Stimulated activated CD8-positive, alpha-beta memory T cell treated with anti-CD3 and anti-CD28 coated beads, Interleukin-15, amount 100 ng/mL, for 4 hours (primary cell): ENCODE measurements at places on chromosomes 16 and 17.

DNA sequence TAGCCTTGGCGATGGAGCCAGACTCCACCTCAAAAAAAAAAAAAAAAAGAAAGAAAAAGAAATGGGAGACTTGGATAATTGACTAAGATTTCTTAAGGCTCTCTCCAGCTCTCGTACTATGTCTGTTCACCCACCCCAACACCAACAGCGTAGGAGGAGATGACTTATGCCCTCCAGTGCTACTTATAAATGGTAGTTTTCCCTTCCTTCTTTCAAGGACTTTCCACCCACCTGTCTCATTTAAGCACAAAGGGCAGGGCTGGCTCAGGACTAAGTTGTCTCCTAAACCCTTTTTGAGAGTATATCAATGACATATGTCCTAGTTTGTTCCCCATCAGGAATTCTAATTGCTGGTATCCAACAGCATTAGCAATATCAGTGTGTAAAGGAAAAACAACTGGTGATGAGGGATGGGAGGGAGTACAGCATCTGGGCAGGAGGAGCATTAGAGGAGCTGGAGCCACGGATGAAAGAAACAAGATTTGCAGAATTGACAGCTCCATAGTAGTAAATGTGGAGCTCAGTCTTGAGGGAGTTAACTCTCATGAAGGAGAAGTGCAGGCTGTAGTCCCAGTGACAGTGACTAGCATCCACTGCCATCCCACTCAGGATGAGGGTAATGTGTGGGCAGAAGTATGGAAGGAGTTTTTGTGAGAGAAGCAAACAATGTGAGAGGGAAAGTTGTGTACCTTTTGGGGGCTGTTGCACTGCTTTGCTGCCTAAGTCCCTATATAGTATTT is 17.2 kb downstream of the UBE2Z start:
- no peak for DNase-seq

DNA sequence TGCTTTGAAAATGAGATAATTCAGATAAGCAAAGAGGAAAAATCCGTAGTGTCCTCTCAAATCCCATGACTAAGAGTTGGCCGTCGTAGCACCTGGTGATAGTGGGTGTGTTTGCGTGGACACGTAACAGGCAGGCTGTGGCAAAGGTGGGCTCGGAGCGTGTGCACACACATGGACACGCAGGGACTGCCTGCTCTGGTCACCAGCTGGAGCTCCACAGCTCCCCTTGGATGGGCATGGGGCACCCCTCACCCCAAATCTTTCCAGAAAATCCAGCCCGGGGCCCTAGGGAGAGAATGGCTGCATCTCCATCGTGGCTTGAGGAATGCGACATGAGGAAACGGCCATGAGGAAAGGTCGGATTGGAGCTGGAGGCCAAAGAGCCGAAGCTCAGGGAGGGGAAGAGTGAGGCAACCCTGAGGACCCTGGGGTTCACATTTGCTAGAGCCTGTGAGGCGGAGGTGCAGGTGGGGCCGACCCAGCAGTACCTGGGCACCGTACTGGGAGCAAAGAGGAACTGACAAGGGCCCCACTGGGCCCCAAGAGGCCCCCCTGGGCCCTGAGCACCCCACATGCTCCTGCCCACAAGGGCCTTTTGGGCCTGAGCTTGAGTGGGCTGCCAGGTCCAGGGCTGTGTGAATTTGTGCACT is 51.6 kb downstream of the DNAH17 start:
- DNase-seq: no peak

- no peak for DNase-seq
These were observed 671.2 kb downstream of the CDH8 start for GRCh38 chr16:61364990-61365389.

- DNase-seq: no peak
These were observed 4.4 kb upstream of the CD300H start for GRCh38 chr17:74571621-74572270.

DNA sequence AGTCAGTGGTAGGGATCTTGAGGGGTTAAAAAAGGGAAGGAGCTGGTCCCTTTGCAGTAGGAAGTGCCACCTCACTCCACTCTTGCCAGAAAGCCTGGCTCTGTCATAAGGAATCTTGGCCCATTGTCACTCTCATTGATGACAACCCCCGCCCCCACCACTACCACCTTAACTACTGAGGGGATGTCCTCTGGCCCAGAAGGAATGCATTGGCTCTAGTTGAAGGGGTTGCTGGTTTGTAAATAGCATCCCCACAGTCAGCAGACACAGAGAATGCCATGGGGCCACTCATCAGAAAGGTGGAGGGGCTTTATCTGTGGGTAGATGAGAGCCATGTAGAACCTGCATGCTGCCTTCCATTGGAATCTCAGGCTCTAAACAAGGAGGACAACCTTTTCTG is 316.2 kb downstream of the WWOX start:
- DNase-seq: no peak

GRCh38 chr17:1882836-1883235 is 53.0 kb downstream of the RPA1 start:
- no peak for DNase-seq

GRCh38 chr16:53924331-53925106 is 220.6 kb downstream of the FTO start:
- no peak for DNase-seq

GRCh38 chr16:77234611-77235010 is 35.4 kb downstream of the SYCE1L start:
- DNase-seq: no peak

GRCh38 chr16:9658164-9658563 is 524.1 kb downstream of the GRIN2A start:
- DNase-seq: no peak

DNA sequence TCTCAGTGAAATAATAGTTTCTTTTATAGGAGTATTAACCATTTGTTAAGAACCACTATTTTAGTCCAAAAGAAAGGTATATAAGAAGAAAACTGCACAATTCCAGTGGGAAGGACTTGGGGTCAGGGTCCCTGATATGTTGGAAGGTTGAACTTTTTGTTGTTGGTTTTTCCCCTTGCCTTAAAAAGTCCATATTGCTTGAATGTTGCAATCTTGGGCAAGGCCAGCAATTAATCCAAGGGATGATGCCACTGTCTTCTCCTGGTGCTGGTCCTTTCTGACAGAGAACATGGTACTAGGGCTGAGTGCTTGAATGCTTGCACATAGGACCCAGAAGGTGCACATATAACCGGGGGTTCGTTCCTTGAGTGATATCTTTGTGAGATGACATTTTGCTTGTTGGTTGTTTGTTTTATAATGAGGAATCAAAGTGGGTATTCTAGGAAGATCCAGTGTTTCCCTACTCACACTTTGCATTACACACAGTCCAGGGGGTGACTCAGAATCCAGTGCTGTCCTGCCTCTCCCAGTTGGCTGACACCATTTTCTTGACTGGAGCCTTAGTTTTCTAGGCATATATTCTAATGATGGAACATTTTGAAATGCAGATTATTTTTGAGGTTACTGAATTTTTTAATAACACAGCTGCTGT is 54.9 kb downstream of the SIAH1 start:
- no peak for DNase-seq

GRCh38 chr16:10921536-10922327 is 20.5 kb downstream of the DEXI start:
- DNase-seq: no peak

DNA sequence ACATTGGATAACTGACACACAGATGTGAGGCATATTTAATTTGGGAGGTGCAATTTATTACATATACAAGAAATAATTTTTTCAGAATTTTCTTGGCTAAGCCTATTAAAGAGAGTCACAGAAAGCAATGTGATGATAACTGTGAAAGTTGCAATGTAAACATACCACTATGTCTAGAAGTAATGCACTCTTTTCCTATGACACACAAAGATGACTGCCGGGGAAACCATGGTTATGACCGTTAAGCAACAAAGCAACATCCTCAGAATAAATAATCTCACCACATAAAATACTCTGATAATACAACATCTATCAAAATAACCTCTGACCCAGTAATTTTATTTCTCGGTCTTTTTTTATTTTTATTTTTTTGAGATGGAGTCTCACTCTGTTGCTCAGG is 10.5 kb upstream of the QRICH2 start:
- DNase-seq: no peak

DNA sequence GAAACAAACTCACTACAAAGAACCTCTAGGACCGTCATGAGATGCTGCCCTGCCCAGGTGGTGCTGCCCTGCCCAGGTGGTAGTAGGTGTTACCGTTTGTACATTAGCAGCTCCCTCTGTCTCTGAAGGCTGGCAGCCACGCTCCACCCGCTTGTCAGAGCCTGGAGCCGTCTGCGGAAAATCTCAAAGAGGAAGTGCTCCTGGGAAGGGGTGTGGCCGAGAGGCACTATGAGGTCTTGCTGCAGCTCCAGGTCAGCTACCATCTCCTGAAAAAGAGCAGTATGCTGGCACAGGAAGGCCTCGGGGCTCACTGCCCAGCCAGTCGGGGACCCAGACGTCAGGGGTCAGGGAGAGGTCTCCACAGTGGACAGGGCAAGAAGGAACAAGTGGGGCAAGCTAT is 28.3 kb downstream of the ZNF276 start:
- no peak for DNase-seq

DNA sequence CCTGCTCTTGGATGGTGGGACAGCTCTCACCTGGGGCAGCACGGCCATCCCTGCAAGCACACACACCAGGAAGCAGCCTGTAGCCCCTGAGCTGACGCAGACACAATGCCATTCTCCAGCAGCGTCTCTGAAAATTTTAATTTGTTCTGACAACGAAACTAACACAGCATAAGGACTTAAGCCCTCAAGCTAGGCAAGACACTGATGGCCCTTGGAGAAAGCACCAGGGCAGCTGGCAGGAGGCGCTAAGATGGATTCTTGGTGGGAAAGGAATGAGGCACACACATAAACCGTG is 2.7 kb upstream of the LIMD2 start:
- DNase-seq: no peak

- no peak for DNase-seq
These were observed 2.3 kb upstream of the TPPP3 start for GRCh38 chr16:67395458-67396158.

DNA sequence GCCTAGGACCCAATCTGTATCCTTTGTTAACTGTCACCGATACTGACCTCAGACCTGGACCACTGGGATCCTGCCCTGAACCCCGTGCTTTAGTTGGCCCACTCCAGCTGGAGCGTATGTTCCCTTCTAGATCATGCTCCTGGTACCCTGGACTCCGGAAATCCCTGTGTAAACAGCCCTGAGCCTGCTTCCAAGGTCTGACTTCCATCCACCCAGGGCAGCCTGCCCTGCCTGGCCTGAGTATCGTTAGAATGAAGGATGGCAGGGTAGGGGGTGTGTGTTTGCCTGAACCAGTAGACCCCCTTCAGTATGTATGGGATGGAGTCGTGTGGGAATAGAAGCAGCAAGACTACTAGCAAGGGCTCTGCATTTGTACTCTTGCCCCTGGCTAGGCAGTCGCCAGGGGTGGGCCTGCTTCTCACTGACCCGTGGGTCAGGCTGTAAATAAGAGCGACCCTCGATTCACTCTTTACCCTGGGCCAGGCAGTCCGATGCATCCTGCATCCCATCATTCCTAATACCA is 691 bp upstream of the TMEM98 start:
- DNase-seq: no peak

GRCh38 chr17:13403982-13404946 is 197.5 kb downstream of the HS3ST3A1 start:
- no peak for DNase-seq

DNA sequence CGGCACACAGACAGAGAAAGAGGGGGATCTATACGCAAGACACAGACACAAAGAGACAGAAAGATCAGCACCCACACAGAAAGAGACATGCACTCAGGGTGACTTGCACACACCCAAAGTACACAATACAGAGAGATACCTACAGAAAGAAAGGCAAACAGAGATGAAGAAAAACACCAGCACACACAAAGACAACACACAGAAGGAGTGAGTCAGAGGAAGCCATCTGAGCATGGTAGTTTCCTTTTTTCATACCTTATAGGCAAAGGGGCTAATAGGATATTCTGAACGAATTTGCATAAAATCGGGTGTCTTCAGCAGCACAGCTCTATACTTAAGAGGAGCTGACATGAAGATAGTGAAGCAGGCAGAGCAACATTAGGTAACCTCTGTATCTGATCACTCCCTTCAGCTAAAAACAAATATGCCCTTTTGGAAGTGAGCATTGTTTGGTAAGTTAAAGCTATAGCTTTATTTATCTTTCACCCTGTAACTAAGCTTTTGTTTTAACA is 198.6 kb downstream of the AATF start:
- no peak for DNase-seq

DNA sequence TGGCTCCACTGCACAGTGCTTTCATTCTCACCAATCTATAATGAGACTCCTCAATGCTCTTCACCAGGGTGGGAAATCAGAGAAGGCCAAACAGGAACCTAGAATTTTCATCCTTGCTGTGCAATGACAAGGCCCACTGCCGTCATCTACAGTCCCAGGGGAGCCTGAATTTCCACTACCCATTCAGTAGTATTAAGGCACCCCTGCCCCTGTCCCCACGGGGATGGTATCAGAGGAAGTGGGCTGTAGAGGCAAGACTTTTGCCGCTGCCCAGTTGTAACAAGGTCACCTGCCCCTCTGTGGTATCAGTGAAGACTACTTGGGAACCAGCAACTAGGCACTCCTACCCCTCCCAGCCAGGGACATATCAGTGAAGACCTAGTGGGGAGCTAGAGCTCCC is 104.5 kb downstream of the C16orf78 start:
- no peak for DNase-seq

DNA sequence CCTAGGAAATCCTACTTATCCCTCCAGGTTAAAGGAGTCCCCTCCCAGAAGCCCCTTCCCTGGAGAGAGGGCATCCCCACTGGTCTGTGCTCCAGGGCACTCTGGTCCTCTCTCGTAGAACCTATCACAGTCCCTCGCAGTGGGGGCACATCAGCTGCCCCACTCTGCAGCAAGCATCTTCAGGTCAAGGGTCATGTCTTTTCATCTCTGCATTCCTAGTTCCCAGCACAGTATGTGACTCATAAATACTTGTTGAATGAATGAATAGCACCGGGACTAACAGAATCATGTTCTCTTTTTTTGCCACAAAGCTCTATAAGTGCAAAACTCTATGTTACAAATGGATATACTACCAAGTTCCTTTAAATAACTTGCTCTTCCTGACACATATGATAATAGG is 36.0 kb downstream of the RNF157 start:
- no peak for DNase-seq

DNA sequence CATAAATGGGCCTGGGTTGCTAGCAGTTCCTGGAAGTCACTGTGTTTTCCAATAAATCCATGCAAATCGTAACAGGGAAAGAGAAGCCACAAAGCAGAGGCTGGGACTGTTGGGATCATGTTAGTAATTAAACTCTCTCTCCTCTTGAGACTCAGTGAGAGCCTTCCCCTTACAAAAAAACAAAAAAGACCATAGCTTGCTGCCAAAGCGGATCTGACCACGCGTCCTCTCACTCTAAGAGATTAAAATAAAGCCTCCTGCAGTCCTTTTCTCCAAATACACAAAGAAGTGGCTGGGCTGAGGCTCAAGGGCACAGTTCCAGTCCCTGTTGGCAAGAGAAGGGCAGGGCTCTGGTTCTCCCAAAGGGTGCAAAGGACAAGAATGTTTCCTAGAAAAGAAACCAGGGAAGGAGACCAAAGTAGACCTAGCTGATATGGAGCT is 38.5 kb downstream of the PIGL start:
- no peak for DNase-seq

DNA sequence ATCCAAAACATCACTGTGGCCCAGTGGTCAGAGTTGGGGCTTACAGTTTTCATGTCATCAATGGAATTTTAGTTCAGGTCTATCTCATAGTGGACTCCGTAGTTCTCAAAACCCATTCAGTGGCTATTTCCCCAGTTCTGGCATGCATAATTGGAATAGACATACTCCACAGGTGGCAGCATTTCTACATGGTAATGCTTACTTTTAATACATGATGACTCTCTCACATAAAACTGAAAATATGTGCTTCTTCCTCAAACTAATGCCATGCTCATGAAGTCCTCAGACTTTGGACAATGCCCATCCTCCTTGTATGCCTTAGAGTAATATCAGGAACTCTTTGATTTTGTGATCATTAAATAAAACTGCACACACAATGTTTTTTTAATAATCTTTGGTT is 857.4 kb upstream of the GOT2 start:
- no peak for DNase-seq
